ENCODE measurements at places on chromosomes 16 and 17. TPM values are rescaled to one million over a fixed set of nuclear protein-coding genes. Genes with fewer than 3 reads are reported as not detected.

DNA sequence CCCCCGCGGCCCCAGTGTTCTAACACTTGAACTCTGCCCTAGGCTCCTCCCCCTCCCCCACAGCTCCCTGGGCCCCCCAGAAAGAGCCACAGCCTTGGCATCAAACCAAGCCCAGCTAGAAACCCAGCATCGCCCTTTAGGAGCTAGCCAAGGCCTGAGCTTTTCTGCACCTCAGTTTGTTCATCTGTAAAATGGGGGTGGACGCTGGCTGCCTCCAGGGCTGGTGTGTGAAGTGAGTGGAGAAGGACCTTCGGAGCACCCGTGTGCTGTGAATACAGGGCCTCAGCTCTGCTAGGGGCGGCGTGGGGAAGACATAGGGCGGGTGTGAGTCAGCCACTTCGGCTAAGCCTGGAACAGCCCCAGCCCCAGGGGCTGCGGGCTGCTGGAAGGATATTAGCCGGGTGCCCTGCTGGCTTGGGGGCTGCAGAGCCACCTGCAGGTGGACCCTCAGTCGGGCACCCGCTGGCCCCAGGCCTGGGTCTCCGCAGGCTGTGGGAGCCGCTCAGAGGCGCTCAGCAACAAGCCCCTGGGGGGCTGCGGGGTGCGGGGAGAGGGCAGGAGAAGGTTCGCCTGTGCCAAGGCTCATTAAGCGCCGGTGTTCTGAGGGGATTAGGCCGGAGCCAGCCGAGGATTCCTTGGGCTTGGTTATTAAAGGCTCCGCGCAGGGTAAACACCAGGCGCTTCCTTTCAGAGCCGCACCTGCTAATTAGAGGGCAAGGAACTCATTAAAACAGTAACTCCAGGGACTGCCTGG is 217.0 kb upstream of the CIBAR2 start:
- no peak for DNase-seq

The HSD11B2 gene
- not detected for total RNA-seq

DNA sequence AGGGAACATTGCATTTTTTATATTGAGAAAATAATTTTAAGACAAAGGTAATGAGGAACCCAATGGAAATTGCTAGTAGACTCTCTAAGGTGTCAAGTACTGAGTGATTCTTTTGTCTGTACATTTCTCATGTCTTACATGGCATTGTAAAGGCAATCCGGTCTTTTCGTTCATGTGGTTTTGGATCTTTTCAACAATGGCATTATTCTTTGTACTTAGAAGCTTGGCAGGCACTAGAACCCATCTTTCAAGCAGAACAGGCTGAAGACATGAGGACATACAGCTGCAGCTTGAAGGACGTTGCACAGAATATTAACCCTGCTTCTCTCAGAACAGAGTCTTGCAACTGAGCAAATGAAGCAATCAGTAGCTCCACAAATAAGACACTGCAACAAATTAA is 231.5 kb upstream of the ZFHX3 start:
- DNase-seq, result no peak

GRCh38 chr17:71257096-71257495 is 863.7 kb upstream of the SOX9 start:
- DNase-seq, result no peak

DNA sequence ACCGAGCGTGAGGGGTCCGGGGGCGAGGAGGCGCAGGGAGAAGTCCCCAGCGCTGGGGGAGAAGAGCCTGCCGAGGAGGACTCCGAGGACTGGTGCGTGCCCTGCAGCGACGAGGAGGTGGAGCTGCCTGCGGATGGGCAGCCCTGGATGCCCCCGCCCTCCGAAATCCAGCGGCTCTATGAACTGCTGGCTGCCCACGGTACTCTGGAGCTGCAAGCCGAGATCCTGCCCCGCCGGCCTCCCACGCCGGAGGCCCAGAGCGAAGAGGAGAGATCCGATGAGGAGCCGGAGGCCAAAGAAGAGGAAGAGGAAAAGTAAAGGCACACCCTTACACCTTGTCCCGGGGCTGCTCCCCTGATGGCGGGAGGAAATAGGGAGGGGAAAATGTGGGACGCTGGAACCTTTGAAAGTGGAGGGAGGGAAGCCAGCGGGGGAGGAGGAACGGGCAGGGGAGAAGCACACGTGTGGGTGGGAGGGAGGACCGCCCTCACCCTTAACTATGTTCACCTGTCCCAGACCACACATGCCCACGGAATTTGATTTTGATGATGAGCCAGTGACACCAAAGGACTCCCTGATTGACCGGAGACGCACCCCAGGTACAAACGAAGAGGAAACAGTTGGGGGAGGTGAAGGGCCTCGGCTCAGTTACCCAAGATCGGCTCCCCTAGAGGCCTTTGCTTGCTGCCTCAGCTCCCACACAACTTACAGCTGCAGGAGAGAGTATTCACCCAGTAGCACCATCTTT is 916 bp downstream of the PAGR1 start:
- DNase-seq, result peak; percentile 36

The SEPHS2 gene
- total RNA-seq, result 42.0 TPM

DNA sequence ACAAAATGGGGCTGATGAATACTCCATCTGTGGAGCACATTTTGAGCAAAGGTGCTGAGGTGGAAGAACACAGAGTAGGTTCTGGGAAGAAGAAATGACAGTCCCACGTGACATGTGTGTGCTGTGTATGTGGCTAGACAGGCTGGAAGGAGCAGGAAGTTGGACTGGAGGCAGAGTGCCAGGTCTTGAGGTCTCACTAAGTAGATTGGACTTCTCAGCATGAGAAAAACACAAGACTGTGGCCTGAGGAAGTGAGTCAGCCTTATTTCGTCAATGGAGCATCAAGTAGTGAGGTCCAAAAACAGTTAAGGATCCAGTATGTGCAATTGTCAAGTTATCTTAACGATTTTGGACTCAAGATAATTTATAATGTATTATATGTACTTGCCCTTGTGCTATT is 736.5 kb downstream of the KCNJ2 start:
- no peak for DNase-seq

DNA sequence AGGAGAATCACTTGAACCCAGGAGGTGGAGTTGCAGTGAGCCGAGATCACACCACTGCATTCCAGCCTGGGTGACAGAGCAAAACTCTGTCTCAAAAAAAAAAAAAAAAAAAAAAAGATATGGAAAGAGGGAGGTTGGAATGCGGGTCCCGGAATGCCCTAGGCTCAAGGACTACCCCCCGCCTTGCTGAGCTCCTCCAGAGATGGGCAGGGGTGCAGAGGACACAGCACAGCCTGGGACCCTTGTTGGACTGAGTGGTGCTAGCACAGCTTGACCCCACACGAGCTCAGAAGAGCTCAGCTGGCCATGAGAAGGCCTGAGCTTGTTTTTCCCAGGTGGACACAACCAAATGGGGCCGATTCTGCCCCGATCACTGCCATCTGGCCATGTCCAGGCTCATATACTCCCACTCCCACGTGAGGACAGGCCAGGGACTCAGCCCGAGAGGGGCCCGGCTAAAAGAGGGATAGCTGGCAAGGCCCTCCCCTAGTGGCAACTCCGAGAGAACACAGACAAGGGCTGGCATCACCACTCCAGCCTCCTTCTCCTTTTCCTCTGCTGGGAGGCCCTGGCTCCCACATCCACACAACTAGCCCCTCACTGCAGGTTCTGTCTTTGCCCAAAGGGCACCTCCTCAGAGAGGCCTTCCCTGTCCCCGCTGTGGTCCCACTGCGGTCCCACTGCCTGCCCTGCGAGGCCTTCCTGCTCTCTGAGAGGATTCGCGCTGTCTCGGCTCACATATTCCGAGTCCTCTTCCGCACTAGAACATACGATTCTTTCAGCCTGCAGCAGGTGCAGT is 11.0 kb downstream of the SGCA start:
- DNase-seq, result no peak

DNA sequence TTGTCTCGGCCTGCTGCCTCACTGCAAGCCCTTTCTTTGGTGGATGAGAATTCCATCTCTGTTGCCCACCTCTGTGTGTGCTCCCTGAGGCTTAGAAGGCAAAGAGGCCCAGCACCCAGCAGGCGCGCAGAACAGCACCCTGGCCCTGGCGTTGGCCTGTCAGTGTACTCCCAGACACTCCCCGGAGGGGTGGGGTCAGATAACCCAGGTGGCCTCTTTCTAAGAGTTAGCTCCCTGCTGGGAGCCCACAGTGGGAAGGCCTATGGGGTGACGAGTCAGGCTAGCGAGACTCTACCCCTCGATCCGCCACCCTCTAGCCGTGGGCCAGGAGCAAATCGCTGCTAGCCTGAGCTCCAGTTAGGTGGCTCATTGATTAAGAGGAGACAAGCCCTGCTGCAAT is 38.1 kb downstream of the SRL start:
- no peak for DNase-seq

GRCh38 chr17:12302711-12303110 is 282.0 kb downstream of the MAP2K4 start:
- DNase-seq, result no peak

The SMPD3 gene
- total RNA-seq, result 0.75 TPM

GRCh38 chr17:78394209-78394608 is 15.8 kb downstream of the PGS1 start:
- no peak for DNase-seq

DNA sequence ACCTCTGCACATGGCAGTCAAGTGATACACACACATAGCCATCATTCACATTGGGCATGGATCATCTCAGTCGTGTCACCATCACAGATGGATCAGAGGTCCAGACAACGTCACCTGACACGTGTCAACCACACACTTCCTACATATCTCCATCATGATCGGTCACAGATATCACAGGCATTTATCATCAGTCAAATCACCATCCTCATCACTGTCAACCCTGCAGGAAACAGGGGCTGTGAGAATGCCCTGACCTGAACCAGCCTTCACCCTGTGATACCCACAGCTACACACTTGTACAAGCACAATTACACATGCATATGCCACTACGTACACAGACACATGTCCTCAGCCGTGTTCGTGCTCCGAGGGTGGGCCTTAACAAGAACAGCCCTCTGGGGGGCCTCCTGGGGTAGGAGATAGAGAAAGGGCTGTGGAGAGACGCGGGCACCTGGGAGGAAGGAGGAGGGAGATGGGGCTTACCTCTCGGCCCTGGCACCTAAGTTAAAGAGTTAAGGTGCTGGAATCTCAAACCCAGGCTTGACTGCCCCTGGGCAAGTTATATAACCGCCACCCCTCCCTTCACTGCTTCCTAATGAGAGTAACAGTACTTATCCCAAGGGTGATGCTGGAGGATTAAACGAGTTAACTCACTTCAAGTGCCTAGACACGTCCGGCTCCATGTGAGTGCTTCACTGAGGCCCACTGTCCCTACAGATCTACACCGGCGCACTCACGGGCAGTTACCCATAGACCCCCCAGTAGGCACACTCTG is 1.1 kb downstream of the SLC12A4 start:
- DNase-seq, result peak; percentile 30

The SSTR5 gene
- total RNA-seq, result not detected

GRCh38 chr16:3879887-3880564 is 487 bp downstream of the CREBBP start:
- peak; percentile 71 for DNase-seq

The GOSR1 gene
- total RNA-seq, result 64.5 TPM
